Activated T-helper 17 cell treated with anti-CD3 and anti-CD28 coated beads, Interleukin-2, amount 50 U/mL, for 72 hours (primary cell): ENCODE measurements at places on chromosomes 5 and 9.

DNA sequence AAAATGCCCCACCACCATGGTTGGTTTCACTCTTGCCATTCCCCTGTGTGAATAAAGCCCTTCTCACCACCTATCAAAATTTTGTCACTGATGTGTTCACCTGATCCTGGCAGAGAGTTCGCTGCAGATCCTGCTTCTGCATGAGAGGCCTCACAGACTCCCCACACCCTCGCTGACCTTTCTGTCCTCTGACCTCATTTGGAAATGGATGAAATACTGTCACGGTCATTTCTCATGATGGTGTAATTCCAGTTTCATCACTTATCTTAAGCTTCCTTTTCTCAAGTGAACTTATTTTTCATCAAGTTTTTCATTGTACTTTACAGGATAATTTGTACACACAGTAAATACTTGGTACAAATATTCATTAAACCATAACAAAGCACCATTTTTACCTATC is 131.3 kb downstream of the FRMD3 start:
- ATAC-seq = no peak

DNA sequence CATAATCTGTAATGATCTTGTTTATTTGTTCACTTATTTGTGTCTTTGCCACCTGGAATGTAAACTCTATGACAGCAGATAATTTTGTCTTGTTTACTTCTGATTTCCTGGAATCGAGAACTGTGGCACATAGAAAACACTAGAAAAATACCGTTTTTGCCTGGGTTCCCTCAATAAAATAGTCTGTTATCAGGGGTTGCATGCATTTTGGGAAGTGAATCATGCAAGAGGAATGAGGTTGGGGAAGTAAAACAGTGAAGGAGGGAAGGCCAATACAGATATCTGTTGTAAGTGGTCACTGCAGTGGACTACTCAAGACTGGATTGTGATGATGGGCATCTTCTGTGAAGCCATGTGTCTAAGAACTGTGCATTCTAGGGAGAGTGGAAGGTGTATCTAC is 45.2 kb upstream of the IL6ST start:
- no peak for ATAC-seq

- ATAC-seq = no peak
Measured at GRCh38 chr9:12784461-12785259, 9.8 kb downstream of the LURAP1L start.

DNA sequence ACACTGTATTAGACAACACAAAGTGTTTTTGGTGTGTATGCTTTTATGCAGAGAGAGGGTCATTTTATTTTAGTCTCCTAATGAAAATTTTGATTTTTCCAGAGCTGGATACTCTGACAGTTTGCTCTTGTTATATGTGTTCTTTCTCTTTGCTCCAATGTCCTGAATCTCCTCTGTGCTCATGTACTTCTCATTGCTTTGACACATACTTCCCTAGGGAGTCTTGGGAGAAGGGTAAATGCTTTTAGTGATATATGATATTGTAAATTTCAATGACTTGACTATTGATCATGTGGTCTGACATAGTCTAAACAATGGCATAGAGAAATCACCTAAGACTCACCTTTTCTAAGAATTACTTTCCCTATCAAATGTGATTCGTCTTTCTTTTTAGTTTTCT is 972.6 kb upstream of the EDIL3 start:
- ATAC-seq = no peak
